ENCODE measurements at places on chromosomes 5 and 9.
A peak's percentile ranks its signal among the peaks of the same experiment; 100 is the strongest.

GRCh38 chr9:16121601-16122286 is 568.9 kb downstream of the CCDC171 start:
- DNase-seq: no peak

DNA sequence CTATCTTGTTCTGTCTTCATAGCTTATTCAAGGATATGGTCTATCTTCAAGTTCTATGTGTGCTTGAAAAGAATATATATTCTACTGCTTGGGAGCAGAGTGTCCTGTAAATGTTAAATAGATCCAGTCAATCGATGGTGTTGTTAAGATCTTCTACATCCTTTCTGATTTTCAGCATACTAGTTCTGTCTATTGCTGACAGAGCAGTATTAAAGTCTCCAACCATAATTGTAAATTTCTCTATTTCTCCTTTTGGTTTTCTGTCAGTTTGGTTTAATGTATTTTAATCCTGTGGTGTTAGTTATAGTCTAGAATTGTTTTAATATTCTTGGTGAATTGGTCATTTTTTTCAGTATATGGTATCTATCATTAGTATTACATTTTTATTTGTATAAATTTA is 124.0 kb upstream of the COX7C start:
- no peak for DNase-seq

DNA sequence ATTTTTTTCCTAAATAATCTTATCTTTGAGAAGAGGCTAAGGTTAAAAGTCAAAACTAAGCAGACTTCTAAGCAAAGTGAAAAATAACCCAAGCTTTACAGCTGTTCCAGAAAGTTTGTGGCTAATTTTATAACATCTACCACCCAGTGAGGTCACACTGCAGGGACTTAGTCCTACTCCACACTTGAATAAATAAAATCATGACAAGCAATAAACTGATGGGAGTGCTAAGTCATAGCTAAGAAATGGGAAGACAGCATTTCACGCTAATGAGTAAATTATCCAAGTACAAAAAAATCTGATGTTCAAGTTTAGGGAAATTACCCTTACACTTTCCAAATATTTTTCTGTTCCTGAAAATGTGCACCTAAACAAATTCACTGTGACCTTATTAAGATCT is 47.7 kb downstream of the ZNF608 start:
- DNase-seq: no peak

GRCh38 chr9:107875571-107875980 is 386.0 kb upstream of the KLF4 start:
- DNase-seq: no peak

GRCh38 chr9:61668846-61669245 is 479.0 kb downstream of the SPATA31A7 start:
- no peak for DNase-seq

GRCh38 chr5:54563083-54563761 is 45.7 kb downstream of the SNX18 start:
- DNase-seq: no peak

DNA sequence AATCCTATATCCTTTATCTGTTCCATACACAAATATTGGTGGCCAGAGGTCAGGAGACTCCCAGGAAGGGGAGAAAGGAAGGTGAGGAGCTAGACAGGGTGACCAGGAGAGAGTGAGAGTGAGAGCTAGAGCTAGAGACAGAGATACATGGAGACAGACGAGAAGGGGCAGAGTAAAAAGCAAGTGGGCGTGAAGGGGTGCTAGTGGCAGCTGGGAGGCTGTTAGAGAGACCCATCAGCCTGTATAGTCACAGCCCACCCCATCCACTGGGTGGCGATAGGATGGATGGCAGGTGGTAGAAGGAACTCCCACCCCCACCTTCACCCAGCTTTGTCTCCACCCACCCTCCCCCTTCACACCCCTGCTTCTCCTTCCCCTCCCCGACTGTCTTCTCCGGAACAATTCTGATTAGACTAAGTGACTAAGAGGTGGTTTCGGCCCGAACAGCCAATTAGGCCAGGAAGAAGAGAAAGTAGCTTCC is 32.8 kb downstream of the PCDH1 start:
- DNase-seq: peak; percentile 61

DNA sequence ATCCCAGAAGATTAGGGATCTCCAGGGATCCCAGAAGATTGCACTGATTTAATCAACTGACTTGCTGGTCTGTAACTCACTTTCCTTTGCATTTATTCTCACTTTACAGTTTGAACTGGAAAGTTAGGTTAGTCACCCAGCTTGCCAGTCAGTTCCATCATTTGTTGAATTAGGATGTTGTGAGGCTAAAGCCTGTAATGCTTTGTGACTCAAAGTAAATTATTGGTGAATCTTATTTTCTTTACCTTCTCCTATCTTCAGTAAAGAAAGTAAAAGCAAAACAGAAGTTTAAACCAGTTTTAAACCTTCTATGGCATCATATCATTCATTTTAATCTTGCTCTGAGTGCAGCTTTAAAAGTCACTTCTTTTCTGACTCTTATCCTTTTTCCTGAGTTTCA is 85.8 kb downstream of the SLC44A1 start:
- DNase-seq: no peak
